ENCODE measurements at places on chromosomes 7 and 10. TPM values are rescaled to one million over a fixed set of nuclear protein-coding genes. Genes with fewer than 3 reads are reported as not detected.

The LIPF gene
- total RNA-seq, result not detected

The EGFR gene
- total RNA-seq, result 0.57 TPM

The ANKRD61 gene
- 0.15 TPM for total RNA-seq

The GBF1 gene
- total RNA-seq, result 75.6 TPM

The SPDYE2B gene
- total RNA-seq, result not detected

The ANKRD30A gene
- not detected for total RNA-seq

The PON1 gene
- total RNA-seq, result not detected

The ETV1 gene
- total RNA-seq, result 70.3 TPM

- no peak for DNase-seq
Observed at GRCh38 chr10:33418301-33418700, 83.8 kb upstream of the NRP1 start.

GRCh38 chr7:127907110-127908040 lies 123.9 kb downstream of the LRRC4 start:
- DNase-seq, result no peak

DNA sequence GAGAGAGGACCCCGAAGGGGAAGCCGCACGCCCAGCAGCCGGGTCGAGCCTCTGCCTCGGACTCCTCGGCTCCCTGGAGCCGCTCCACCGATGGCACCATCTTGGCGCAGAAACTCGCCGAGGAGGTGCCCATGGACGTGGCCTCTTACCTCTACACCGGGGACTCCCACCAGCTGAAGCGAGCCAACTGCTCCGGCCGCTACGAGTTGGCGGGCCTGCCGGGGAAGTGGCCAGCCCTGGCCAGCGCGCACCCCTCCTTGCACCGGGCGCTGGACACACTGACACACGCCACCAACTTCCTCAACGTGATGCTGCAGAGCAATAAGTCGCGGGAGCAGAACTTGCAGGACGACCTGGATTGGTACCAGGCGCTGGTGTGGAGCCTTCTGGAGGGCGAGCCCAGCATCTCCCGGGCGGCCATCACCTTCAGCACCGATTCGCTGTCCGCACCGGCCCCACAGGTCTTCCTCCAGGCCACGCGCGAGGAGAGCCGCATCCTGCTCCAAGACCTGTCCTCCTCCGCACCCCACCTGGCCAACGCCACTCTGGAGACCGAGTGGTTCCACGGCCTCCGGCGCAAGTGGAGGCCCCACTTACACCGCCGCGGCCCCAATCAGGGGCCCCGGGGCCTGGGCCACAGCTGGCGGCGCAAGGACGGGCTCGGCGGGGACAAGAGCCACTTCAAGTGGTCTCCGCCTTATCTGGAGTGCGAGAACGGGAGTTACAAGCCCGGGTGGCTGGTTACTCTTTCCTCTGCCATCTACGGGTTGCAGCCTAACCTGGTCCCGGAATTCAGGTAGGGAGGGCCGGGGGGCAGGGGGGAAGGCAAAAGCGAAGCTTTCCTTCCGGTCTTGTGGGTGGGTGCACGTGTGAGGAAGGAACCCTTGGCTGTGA lies 973 bp downstream of the GPR158 start:
- DNase-seq, result peak; percentile 62
